Stimulated activated CD4-positive, alpha-beta T cell treated with anti-CD3 and anti-CD28 coated beads, Interleukin-1b, Interleukin-23, amount 100 ng/mL, for 4 hours (primary cell): ENCODE measurements at places on chromosomes 3 and 15.

DNA sequence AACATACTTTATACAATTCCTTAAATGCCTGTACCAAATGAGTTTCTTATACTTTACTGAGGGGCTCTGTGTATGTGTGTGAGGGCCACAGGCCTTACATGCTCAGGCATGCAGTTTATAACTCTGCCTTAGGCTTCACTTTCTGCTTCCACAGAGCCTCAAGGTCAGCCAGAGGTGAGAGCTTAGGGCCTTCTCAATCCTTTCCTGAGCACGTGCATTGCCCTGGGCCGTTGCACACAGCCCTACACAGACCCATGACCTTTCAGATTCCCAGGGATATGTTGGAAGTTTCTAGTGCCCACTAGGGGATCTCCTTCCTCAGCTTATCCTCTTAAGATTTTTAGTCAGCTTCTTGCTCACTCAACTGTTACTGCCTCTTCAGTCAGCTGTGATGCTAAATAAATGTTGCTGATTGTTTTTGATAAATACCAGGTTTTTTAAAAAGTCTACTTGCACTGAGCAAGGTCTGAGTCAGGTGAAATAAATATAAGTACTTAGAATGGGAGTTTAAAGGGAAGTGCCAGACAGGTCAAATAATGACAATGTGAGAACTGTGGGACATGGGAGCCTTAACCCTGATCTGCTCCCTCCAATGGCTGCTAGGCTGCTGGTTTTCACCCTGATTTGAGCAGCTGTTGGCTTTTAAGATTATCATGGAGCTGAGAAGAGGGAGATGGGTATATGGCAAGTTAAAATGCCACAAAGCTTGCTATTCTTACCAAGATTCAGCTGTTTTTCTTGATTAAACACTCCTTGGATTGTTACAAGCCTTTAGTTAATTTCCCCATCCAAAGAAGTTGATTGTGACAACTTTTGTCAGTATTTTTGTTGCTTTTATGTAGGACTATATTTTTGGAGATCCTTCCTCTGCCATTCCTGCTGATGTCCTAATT, 169.5 kb downstream of the PLD1 start:
- DNase-seq: no peak

DNA sequence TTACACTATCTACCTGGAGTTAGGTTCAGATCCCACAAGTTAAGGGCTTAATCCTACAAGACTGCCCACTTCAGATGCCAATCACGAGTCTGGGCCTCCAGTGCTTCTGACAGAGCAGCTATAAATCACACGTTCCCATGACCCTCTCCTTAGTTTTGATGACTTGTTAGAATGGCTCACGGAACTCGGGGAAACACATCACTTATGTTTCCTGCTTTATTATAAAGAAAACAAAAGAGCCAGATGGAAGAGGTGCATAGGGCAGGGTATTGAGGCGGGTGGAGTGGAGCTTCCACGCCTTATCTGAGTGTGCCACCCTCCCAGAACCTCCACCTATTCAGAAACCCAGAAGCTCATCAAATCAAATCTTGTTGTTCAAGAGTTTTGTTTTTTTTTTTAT, 170.8 kb downstream of the MOBP start:
- DNase-seq: no peak

DNA sequence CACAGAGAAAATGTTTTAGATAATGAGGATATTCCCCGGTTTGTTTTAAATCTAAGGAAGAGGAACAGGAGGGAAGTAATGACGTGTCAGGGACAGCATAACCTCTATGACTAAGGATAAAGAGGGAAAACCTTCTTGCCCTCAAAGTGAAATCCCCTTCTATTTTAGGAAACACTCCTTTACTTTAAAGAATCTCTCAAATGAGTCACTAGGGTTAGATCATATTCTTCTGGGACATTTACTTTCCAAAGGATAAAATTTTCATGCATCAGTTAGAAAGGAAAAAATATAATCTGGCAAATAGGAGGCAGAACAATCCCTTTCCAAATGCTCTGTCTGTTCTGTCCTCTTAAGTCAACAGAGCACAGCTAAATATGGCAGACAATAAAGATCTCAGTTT, 43.2 kb upstream of the UBE2E2 start:
- DNase-seq: no peak

GRCh38 chr3:141894524-141895176, 18.2 kb downstream of the ATP1B3 start:
- no peak for DNase-seq

- no peak for DNase-seq
Observed at GRCh38 chr3:34000301-34000700, 201.9 kb downstream of the PDCD6IP start.

DNA sequence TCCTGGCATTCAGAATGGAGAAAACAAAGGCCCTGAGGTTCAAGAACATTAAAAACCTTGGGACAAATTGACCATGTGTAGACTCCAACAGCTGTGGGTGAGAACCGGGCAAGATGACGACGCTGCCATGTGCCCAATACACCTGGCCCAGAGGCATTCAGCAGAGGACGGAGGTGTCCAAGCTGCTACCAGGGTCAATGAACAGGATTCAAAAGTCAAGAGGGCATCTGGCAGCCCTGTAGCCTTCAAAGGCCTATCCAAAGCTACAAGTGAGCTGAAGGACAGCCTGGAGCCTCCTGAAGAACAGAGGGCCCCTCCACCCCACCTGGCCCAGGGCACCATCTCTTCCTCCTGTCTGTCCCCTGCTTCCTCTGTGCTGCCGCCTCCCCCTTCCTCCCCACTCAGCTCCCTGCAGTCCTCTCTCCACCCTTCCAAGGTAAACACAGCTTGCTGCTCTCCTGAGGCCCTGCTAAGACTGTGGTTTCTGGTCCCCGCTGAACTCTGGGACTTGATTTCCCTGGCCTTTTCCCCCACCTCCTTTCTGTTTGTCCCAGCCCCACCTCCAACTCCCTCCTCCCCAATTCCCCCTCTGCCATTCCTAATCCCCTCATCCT, 57.5 kb downstream of the HMCES start:
- no peak for DNase-seq

GRCh38 chr3:53084310-53085001, 38.6 kb upstream of the SFMBT1 start:
- DNase-seq: no peak

GRCh38 chr15:77607111-77607893, 25.4 kb downstream of the LINGO1 start:
- DNase-seq: no peak

GRCh38 chr15:45586601-45587094, 531 bp upstream of the BLOC1S6 start:
- DNase-seq: no peak

DNA sequence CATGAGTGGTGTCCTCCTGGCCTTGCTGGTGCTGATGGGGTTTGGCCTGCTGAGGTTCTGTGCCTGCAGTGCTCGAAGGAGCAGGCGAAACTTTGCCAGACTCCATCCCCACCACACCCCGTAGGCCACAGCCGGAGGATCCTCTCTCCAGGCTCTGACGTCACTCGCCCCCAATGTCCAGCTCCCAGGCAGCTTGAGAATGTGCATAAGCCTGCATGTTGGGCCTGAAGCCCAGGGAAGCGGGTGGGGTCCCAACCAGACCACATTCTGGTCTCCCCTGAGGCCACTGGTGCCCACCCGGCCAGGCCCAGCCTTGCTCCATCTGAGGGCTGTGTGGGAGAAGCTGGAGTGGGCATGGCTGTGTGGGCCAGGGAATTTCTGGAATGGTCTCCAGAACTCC, 109.8 kb downstream of the ASB7 start:
- no peak for DNase-seq

GRCh38 chr3:151859233-151859673, 14.2 kb upstream of the SUCNR1 start:
- DNase-seq: no peak

DNA sequence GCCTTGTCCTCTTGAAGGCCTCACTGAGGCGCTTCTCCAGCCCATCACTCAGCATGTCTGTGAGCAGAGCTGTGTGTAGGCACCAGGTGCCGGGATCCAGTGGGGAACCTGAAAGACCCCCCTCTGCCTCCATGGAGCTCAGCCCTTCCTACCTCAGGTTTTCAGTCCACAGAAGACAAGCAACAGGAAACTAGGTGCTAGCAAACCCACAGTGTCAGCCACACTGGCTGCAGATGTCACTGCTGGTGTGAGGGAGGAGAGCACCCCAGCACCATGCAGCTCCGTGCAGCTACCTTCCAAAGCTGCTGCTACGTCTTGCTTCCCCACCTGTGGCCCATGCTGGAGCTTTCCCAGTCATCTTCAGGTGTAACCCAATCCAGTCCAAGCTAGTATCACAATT, 17.9 kb downstream of the PSTPIP1 start:
- DNase-seq: no peak

- no peak for DNase-seq
Observed at GRCh38 chr3:172541945-172542488, 18.8 kb upstream of the TNFSF10 start.

DNA sequence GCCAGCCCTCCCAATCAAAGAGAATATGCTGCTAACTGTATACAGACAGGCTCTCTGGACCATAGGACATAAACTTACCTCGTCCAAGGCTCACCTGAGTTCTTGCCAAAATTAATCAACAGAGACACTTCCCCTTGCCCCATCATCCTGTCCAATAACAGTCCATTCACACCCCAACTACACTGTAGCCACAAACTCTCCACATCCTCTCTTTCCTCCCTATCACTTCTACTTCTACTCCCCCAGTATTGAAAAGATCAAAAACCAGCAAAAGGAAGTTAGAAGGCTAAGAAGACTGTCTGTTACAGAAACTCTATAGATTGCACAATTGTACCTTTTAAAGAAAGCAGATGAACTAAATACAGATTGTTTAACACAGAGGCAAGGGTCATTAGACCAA, 133.5 kb upstream of the STT3B start:
- DNase-seq: no peak

- DNase-seq: no peak
Observed at GRCh38 chr3:158486200-158486599, 84.8 kb upstream of the MLF1 start.

DNA sequence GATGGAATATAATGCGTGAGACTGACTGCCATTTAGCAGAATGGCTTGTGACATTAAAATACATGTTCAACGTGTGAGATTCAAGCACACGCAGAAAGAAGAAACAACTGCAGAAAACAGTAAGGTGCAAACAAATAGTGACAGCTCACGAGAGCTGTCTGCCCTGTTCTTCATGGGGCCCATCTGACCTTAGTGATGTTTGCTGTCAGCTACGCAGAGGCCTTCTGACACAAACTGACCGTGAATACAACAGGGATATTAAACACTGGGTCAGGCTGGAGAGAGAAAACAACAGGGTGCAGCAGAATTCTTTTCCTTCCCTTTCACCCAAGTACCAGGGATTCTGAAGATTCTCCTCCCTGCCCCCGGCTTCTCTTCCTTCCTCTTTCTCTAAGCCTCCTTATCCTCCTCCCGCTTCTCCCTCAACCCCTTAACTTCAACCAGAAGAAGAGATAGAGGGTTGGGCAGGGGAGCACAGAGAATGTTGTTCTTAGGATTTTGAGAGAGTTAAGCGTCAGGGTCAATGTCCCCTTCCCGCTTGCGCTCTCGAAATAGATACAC, 2.1 kb downstream of the TNFAIP8L3 start:
- DNase-seq: no peak

GRCh38 chr15:67033012-67033411, 32.4 kb upstream of the SMAD3 start:
- peak; percentile 11 for DNase-seq

DNA sequence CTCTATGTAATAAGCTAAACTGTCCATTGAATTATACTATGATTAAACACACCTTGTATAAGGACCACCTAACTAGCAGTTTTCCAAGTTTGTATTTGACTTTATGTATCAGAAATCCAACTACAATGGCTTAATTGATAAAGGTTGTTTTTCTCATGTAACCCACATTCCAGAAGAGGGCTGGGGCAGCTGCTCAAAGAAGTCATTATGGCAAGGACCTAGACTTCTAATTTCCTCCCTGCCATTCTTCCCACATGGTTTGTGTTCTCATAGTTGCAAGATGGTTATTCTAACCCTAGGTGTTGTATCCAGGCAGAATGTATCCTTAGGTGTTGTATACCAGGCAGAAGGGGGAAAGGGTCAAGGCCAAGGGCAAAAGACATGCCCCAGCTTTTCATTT, 35.7 kb downstream of the GPR176 start:
- no peak for DNase-seq

DNA sequence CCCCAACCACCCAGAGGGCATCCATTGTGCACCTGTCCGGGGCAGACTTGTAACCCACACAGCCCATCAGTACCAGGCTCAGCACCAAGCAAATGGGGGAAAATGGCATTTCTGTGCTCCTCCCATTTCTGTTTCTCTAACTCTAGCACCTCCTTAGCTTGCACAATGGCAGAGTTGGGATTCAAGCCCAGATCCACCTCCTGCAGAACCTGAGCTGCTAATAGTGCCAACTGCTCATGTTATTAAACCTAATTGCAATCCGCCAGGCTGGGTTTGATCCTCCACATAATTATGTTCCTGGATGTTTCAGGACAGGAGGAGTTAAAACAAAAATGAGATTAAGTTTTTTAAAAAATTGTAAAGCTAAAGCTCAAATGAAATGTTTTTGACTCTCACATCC, 235.0 kb downstream of the OCA2 start:
- no peak for DNase-seq

DNA sequence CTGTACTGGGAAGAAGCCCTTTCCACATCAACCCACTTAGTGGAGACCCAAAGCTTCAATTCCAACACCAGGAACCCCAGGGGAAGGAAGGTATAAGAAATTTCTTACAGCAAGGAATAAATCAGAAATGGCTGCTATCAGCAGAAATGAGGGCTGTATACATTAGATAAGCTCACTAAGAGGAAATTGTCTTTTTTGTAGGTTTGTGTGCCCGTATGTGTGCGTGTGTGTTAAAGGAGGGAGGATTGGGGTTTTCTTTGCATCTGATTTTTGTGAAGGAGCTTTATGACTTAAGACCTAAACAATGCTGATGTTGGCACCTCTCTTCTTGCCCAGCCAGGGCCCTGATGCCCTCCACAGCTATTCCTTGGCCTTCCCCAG, 18.6 kb downstream of the ARRDC4 start:
- DNase-seq: no peak

DNA sequence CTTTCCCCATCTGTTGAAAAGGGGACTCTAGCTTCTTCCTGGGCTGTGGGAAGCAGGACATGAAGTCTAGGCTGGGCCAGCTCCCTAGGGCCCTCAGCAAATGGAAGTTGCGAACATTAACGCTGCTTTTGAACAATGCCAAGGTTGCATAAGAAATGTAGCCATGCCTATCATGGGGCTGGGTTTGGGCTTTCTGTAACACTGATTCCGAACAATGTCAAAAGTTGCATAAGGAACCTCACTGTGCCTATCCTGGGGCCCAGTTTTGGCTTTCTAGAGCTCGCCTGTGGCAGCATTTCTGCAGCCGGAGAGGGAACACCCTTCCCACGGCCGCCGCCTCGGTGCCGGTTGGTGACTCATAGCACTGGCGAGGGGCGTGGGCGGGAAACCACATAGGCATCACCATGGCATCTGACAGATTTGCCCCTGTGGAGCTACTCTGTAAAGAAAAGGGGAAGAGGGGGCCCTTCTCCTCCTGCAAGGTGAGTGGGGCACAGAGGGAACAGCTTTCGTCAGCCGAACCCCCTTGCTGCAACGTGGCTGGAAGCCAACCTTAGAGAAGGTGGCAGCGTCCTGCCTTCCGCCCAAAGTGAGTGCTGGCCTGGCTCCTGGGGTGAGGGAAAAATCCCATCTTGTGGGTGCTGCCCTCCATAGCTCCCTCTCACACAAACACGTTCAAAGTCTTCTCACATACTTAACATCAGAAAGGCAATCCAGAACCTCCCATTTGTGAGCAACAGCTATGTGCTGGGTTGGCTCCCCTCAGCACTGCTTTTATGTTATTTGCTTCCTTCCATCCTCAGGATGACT, 46.6 kb upstream of the ATP2B2 start:
- peak; percentile 78 for DNase-seq
